Pulmonary artery endothelial cell (primary cell): ENCODE measurements at places on chromosomes 6 and 20. TPM values are rescaled to one million over a fixed set of nuclear protein-coding genes. Genes with fewer than 3 reads are reported as not detected.

- no peak for DNase-seq
Observed at GRCh38 chr20:34091637-34092200, 20.3 kb downstream of the EIF2S2 start.

Gene SLC25A27
- total RNA-seq, result 0.66 and 1.9 TPM in 2 replicates

Gene SLC24A3
- not detected in 2 replicates for total RNA-seq

DNA sequence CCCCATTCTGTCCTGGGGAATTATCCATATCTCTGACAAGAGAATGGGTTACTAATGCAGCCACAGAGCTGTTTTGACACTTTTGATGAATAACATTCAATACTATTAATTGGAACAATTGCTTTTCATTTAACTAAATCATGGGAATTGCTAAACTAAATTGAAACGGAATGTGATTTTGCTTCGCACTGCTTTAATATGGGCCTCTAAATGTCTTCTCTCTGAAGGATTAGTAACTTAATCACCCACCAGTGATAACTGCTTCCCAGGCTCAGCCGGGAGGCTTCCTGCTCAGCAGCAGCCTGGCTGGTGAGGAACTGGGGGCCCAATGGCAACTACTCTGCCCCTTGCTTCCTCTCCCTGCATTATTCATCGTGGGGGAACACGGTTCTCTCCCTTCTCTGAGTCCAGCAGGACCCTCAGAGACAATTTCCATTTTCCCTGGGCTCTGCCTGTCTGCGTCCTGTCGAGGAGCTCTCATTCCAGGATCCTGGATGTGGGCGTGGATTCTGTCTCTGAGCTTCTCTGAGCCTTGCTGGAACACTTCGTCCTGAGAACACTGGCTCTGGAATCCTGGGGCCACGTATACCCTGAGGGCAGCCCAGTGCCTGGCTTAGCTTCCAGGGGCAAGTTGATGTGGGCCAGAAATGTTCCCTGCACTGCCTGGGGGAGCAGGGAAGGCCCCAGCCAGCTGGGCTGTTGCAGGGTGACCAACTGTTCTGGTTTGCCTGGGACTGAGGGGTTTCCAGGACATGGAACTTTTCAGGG is 308.9 kb downstream of the DHX35 start:
- DNase-seq, result no peak

GRCh38 chr6:154457881-154458284 is 52.6 kb downstream of the CNKSR3 start:
- DNase-seq, result no peak

GRCh38 chr6:26550250-26550993 is 12.3 kb downstream of the HMGN4 start:
- DNase-seq, result no peak

Gene CHRNA4
- total RNA-seq, result not detected in 2 replicates

DNA sequence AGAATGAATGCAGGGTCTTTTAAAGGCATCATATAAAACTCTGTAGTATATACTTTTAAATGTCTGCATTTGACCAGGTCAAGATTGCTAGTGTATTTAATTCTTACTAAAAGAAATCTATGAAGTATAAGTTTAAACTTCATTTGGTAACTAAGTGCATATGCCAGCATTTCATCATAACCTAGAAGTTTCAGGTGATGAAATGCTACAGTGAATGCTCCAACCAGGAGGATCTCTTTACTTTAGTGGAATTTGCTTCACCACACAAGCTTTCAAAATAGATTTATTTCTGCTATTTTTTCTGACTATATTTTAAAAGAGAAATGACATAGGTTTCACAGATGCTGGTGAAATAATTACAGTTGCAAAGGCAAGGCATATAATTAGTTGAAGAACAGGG is 141.9 kb downstream of the HIVEP2 start:
- DNase-seq, result no peak

DNA sequence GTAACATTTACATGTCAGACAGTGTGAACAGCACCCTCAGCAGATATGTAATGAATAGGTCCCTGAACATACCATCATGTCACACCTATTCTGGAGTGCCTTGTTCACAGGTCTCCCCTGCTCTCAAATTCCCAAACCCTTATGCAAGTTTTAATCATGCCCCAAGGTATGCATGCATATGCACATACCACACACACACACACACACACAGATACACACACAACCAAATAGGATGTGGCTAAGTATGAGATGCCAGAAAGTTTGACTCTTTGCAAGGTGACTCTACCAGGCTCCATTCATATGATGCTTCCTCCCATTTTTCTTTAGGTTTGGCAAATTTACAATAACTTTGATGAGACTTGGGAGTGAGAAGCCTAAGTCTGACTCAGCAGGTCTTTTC is 243.8 kb upstream of the IRAK1BP1 start:
- DNase-seq, result no peak

- DNase-seq, result peak; percentile 83
Observed at GRCh38 chr20:53926428-53927028, 143.9 kb downstream of the BCAS1 start.

DNA sequence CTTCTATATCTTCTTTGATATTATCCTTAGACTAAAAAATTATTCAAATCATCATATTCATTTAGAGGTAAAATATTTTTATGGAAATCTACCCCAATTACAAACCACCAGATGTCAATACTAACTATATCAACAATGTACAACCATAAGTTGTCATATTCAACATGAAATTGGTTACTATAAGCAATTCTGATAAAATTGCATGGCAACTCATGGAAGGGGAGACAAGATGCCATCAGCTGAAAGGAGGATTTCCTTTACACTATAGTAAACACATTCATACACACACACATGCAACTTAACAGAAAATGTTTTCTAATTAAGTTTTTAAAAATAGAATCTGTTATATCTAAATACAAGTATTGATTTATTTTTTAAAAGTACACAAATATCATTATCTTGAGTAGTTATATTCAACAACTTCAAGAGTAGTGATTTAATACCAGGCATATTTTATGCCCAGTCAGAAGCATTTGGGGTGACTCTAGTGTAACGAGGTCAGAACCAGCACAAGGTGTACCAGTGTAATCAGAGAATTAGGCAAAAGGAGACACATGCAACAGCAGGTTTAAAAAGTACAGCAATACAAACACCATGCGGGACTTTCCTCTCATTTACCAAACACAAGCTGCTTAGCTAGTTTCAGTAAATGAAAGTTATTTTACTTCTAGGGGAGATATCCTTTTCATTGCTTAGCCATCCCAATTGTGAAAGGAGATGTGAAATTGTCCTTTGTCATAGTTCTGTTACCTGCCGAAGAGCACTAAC is 1.0 kb downstream of the FILIP1 start:
- DNase-seq, result no peak

Gene MOXD1
- 0.07 and 0.18 TPM in 2 replicates for total RNA-seq

Gene KHDRBS2
- not detected in 2 replicates for total RNA-seq

Gene SOX4
- total RNA-seq, result 57.8 and 61.7 TPM in 2 replicates

- no peak for DNase-seq
Observed at GRCh38 chr20:47985092-47985850, 200.0 kb upstream of the SULF2 start.

Gene ZNF512B
- total RNA-seq, result 11.7 and 13.1 TPM in 2 replicates

- no peak for DNase-seq
Observed at GRCh38 chr20:33578510-33578909, 83.6 kb upstream of the C20orf144 start.

Gene SIRPG
- not detected in 2 replicates for total RNA-seq

Gene RTF2
- total RNA-seq, result 101 and 106 TPM in 2 replicates

DNA sequence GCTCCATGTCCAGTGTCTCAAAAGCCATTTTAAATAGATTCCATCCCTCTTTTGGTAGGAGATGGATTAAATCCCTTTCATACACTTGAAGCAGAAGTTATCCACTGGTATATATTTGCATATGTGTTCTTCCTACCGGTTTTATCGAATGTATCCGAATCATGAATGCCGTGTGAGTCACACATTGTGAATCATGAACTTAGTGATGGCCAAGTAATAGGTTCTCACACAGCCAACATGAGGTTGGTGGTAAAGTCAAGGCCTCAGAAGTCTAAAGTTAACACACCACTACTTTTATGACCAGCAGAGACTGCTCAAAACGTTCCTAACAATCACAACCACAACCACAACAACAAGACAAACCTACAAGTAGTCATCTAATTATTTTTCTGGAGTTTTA is 345.5 kb downstream of the THBS2 start:
- no peak for DNase-seq

- DNase-seq, result no peak
Observed at GRCh38 chr6:11341867-11342266, 109.4 kb upstream of the NEDD9 start.

DNA sequence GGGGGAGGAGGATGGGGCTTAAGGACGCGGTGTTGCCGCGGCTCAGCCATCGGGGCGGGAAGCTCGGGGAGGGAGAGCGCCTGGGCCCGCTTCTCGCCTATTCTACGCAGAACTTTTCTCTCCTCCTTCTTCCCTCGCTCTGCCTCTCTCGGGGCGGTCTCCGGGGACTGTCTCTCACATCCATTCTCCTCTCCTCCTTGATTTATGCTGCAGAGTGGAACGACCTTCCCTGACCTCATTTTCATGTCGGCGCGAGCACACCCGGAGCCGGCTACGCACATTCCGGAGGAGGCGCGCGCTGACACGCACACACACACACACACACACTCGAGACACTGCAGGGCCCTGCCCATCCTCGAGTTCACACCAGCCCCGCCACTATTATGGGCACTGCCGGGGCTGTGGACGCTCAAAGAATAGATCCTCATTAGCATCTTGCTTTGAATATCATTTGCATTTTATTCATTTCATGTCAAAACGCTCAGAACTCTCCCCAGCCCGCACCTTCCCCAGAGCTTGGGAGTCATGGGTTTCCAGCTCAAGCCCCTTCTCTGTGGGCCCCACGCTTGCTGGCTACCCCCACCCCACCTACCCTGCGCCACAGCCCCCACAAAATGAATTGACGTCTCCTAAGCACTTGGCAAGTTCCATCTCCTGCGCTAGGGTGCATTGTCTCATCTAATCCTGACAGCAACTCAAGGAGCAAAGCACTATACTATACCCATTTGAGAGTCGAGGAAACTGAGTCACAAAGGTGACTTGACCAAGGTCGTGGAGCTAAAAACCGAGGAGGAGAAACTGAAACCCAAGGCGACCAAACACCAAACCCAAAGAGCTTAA is 36.8 kb downstream of the NCR2 start:
- no peak for DNase-seq

GRCh38 chr6:11413728-11414127 is 123.8 kb upstream of the TMEM170B start:
- DNase-seq, result no peak

DNA sequence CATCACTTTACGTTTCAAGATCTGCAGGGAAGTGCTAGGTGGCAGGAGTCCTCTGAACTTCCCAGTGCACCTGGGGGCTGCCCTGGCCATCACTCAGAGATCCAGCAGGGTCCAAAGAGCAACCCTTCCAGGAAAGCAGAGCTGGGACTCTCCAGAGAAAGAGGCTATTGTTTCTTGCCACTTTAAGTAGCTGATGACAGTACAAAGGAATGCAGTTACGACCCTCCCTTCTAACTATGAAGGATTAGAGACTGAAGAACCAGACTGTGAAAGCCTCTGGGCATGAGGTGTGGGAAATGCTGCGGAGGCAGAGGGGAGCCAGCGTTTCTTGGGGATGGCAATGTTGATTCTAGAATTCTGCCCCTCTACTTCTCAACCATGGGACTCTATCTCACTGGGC is 189.1 kb upstream of the SUPT3H start:
- no peak for DNase-seq

Gene RAMACL
- 1.4 and 2.4 TPM in 2 replicates for total RNA-seq
